Stimulated activated CD4-positive, alpha-beta T cell treated with anti-CD3 and anti-CD28 coated beads, Interleukin-15, amount 100 ng/mL, for 24 hours (primary cell): ENCODE measurements at places on chromosomes 16 and 17.

DNA sequence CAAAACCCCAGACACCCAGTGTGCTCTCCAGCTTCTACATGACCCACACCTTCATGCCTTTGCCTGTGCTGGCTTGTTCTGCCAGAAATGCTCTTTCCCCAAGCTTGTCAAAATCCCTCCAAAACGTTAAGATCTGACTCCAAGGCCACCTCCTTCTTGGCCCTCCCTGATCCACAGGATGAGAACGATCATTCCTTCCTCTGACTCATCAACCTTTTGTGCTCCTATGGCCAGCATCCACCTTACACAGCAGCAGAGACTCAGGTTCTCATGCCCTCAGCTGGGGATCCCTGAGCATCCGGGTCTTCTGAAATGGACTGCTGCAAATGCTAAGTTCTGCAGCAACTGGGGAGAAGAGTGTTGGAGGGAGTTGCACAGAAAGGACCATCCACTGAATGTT lies 2.9 kb downstream of the ZBTB4 start:
- no peak for DNase-seq

DNA sequence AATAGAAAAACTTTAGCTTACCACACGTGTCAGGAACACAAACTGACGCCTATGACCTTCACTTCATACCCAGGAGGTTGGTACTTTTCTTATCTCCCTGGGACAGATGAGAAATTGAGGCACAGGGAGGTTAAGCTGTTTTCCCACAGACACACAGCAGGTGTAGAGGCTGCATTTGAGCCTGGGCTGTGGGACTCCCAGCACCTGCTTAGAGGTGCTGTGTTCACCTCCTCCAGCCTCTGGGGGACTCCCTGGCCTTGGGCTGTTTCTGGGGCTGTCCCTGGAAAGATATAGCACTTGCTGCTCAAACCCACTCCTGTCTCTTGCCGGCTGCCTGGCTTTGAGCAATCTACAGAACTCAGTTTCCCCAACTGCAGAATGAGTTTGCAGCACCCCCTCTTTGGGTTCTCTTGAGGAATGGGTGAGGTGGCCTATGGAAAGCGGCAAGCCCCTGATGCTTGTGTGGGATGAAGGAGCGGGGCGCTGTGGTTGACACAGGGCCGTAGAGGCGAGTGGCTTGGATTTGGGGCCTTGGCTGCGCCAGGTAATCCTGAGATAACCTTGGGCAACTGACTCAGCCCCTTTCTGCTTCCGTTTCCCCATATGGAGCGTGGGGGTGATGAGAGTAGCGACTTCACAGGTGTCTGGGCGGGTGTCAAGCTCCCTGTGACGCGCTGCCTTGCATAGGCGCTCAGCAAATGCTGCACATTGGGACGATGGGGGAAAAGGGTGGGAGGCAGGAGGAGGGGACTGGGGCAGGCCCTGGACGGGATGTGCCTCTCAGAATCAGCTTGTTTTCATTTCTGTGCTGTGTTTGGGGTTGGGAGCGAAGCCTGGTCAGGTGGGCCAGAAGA lies 104.5 kb upstream of the CIBAR2 start:
- DNase-seq = peak; percentile 11

DNA sequence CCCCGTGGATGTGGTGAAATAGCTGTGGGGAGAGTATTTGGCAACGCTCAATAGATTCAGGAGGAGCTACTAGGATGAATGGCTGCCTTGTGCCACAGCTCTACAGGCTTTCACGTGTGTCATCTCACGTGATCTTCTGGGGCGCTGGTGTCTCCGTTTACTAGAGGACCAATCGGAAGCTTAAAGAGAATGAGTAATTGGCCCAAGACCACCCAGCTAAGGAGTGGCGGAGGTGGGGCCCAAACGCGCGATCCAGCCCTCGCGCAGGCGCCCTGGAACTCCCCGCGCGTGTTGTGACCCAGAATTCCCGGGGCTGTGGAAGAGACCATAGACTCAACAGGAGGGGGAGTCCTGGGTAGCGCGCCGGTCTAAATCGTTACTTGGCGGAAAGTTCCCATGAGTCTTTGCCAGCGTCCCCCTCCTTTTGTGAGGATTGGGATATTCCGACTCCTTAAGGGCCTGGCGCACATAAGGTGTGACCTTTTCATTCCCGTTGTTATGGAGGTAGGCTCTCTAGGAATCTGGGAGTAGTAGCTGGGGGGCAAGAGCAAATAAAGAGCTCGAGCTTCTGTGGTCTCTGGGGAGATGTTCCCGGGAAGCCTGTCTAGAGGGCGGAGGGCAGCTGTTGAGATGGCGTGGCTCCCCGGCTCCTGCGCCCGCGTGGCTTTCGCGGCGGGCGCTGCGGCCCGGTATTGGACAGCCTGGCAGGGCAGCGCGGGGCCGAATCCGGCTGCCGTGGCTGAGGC lies 23.4 kb downstream of the TRPV2 start:
- DNase-seq = peak; percentile 96

DNA sequence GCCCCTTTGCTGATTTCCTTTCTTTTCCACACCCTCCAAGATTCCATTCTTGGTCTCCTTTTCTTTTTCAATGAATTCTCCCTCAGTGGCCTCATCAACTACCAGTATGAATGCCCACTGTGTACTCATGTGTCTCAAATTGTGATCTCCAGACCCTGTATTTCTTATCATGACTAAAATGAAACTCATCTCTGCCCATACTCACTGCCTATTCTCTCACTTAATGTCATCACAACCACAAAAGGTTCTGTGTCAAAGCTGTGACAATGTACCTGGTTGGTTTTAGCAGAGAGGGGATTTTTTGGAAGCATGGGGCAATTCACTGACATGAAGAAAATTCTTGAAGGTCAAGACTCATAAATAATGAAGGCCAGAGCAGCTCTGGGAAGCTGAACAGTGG lies 11.5 kb upstream of the TBX4 start:
- no peak for DNase-seq

GRCh38 chr17:39729280-39729851 lies 966 bp downstream of the MIEN1 start:
- no peak for DNase-seq

DNA sequence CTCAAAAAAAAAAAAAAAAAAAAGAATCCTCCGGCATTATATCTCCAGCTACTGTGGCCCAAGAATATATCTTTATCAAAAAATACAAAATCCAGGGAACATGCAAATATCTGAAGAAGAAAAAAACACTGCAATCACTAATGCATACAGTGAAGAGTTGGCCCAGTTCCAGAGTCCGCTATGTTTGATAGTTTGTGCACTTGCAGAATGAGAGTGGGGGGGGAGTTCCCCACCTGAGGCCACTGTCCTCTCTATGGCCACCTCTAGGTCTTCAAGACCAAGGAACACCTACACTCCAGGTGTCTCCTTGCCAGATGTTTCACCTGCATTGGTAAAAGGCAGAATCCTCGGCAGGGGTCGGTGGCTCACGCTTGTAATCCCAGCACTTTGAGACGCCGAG lies 4.0 kb downstream of the ZNF785 start:
- no peak for DNase-seq

- DNase-seq = no peak
Measured at GRCh38 chr16:68197250-68197649, 38.7 kb downstream of the ESRP2 start.

DNA sequence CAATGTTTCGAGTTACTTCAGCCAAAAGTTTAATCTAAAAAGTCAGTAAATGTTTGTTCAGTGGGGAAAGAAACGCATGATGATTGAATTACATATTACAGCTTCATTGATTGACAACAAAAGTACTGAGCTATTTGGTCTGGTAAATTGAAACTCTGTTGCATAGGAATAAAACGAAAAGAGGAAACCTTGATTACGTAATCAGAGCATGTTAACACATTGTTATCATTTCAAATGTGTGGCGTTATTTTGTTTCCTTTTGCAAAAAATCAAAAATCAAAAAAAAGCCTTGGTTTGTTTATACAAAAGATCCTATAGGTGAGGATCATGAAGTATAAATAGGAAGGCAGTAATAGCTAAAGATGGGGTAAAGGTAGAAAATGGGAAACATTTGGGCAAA lies 19.5 kb upstream of the CA10 start:
- DNase-seq = no peak

DNA sequence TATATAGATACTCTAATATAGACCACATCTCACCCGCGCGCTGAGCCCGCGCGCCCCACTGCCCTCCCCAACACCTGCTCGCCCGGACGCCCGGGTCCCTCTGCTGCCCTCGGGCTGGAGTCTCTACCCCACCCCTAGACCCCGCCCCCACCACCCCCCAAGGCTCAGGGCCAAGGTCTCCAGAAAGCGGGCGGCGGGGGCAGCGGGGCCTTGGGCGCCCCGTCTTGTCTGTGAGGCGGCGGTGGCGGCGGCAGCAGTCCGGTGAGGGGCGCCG lies 2.6 kb downstream of the HES7 start:
- DNase-seq = no peak

GRCh38 chr17:9860851-9861250 lies 35.1 kb downstream of the GLP2R start:
- DNase-seq = no peak

- peak; percentile 4 for DNase-seq
Measured at GRCh38 chr16:54031107-54031760, 255.4 kb downstream of the IRX3 start.

DNA sequence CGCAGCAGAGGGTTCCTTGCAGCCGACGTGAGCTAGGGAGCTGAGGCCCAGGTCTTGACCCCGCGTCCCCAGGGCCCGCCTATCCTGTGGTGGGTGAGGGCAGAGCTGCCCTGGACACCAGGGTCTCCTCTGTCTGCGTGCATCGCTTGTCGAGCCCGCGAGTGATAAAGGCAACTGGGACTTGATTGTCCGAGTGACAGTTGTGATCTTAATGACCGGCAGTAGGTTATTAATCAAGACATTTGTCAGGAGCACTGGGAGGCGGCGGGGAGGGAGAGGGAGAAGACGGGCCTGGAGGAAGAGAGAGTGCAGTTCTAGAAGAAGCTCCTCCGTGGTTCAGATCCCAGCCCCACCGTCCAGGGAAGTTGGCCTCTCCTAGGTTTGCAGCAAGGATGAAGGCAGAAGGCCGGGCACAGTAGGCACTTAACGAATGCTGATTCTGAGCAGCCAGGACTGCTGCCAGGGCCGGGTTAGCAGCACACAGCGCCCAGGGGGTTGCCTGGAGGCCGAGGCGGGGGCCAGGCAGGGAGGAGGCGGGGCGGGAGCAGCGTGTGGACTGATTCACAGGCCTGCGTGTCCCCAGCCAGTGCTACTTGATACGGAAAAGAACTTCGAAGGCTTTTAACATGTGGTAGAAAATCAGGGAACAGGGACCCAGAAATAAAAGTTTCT lies 11.3 kb upstream of the GSE1 start:
- no peak for DNase-seq

GRCh38 chr16:78962457-78962929 lies 638.0 kb downstream of the MAF start:
- no peak for DNase-seq

GRCh38 chr17:47335101-47335936 lies 11.6 kb downstream of the EFCAB13 start:
- DNase-seq = no peak

DNA sequence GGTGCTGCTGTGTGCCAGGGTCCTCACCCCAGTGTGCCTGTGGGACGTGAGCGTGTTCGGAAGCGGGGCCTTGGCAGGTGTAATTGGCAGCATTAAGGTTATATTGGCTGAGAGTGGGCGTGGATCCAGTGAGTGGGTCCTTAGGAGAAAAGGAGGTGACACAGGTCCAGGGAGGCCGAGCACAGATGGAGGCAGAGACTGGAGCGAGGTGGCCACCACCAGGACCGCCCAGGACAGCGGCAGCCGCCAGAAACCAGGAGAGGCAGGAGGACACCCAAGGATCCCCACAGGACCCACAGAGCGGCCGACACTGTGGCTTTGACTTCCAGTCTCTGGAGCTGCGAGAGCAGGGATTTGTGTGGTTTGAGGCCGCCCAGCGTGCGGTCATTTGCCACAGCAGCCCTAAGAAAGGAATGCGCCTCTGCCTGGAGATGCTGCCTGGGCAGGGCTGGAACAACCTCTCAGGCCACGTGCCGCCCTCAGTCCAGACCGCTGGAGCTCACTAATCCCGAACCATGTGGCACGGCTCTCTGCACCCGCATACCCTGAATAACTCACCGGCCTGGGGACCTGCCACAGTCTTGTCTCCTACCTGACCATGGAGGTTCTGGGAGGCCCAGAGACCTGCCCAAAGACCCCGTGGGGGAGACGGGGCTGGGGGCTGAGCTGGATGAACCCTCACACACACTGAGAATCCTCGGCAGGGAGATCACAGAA lies 45.4 kb downstream of the SOX8 start:
- DNase-seq = no peak

DNA sequence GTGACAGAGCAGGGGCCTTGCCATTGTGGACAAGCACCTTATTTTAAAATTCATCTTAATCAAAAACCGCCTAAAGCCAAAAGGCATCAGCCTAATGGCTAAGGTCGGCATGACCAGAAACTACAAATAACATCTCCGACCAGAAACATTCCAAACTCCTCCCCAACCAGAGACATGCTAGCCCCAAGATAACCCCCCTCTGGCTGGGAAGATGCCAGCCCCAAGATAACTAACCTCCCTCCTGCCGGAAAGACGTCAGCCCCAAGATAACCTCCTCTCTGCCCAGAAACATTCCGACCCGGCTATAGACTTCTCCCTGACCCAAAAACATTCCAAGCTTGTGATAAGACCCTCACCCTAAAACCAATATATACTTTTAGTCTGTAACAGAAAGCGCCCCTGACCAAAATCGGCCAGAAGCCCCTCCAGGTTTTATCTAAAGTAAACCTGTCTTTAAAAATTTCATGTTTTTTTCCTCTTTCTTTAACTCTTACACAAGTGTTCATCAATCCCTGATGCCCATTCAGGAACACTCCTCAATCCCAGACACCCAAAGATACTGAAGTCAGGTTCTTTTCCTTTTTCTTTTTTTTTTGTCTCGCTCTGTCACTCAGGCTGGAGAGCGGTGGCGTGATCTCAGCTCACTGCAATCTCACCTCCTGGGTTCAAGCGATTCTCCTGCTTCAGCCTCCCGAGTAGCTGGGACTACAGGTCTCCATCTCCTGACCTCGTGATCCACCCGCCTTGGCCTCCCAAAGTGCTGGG lies 32.7 kb downstream of the TLE7 start:
- DNase-seq = no peak

GRCh38 chr16:46730126-46730525 lies 18.0 kb downstream of the MYLK3 start:
- DNase-seq = no peak

GRCh38 chr17:78425429-78425828 lies 47.0 kb downstream of the PGS1 start:
- DNase-seq = no peak

DNA sequence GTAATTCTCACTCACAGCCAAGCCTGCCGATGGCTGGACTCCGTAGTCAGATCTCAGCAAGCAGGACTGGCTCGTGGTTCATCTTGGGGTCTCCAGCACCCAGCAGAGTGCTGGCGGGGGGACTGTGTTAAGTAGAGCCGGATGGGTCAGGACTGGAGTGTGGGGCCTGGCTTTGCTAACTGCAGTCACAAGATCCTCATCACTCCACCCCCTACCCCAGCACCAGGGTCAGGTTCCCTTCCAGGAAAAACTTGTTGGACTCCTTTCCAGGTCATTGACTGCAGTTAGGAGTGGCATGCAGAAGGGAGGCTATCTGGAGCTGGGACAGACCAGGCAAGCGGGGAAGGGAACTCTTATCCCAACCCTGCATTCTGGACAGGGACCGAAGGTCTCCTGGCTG lies 6.0 kb downstream of the CIITA start:
- no peak for DNase-seq
